ENCODE measurements at places on chromosomes 16 and 17.

DNA sequence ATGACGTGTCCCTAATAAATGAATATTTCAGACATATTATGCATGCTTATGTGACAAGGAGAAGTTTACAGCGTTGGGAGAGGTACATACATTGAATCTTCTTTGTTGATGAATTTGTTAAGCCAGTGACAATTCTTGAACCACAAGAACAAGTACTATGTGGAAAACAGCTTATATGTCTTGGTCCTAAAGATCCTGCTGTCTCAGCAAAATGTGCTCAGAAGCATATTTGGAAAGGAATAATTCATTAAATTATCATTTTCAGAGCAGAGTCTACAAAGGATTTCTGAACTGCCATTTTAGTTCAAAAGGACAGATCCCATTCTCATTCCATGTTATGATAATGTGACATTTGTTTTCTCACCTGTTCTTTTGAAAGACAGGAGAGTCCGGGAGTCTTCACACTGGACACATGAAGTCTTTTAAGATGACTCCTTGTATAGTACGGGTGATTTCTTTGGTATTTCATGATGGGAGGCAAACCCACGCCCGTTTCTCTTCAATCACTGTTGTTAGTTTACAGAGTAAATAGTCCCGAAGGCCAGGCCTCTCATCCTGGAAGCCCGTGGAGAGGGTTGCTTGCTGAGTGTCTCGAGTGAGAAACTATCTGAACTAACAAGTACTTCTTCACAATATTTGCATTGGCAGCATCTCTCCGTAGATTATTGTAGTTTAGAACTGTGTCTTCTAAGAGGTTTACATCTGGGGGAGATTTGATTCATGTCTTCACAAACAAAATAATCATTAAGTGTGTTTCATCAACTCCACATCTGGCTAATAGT lies 26.7 kb downstream of the VPS35L start:
- no peak for DNase-seq

GRCh38 chr16:29912087-29912486 lies 11.8 kb downstream of the ASPHD1 start:
- no peak for DNase-seq

DNA sequence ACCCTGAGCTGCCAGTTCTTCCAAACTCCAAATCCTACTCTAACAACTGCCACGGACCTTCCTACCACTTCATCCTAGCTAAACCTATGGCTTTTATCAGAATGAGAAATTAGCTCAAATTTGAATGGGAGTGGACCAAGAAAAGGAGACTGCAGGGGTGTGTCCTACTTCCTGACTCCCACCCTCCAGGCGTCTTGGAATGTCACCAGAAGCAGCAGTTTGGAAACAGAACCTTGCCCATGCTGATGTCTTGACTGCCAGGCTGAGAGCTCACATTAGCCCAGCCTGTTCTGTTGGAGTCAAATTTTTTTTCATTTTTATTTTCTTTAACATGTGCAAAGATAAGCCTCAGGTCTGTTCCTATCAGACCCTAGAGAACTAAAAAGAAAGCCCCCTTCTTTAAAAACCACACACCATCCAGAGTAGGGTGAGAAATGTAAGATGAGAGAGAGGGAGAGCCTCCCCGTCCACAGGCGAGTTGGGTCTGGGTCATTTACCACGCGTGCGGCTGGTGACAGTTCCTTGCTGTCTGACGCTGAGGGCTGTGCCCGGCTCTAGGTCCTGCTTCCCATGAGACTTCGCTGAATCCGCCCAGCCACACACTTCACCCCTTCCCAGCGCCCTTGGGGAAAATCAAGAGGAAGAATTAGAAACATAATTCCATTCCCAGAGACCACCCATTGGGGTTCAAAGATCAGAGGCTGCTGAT lies 54.3 kb downstream of the WNT3 start:
- no peak for DNase-seq

DNA sequence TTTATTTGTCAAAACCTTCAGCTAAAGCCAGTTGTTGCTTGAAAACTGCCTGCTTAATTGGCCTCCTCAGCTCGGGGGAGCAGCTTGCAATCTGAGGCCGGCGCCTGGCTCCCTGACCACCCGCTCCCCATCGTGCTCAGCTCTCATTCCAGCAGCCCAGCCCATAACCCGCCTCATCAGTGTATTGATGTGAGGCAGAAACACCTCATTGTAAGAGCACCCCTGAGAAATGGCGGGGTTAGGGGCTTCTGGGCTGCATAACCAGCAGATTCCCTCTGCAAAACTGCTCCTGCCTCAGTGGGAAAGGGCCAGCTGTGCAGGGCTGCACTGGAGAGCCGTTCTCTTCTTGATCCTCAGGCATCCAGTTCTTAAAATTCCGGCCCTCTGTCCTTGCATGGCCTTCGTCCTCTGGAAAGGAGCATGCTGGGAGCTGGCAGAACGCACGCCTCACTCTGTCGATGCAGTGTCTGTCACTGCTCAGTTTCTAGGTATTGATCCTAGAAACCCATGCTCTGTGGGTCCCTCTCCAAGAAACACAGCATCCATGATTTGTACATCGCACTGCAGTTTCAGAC lies 113.8 kb upstream of the CHMP6 start:
- no peak for DNase-seq

- no peak for DNase-seq
These were observed 14.3 kb downstream of the VASN start for GRCh38 chr16:4385789-4386450.

DNA sequence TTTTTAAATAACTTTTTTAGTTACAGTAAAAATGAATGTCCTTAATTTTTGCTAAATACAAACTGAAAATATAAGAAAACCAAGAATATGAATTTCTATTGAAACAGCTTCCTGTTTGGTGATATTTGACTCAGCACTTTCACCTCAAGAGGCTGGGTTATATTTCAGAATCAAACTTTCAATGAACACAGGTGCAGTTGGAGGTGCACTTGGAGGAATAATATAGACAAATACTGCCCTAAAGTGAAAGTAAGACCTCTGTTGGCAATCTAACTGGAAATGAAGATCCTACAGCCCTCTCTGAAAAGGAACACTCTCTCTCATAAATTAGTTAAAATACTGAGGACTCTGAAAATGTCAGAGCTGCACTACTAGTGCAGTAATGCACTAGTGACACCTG lies 106.2 kb downstream of the BRIP1 start:
- DNase-seq = no peak

DNA sequence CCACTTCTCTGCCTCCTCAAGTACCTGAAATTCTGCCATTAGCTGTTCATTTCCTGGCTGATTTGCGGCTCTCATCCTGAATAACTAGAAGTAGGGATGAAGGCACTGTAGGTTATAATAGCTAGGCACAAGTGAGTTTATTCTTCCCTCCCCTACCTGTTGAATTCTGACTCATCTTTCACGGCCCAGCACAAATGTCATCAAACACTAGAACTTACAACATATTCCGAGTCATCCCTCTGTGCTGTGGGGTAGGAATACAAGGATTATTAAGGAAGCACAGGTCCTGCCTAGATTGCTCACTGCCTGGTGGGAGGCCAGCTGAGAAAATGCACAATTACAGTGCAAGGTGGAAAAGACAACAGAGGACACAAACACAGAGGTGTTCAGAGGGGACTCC lies 103.7 kb upstream of the ASIC2 start:
- no peak for DNase-seq

DNA sequence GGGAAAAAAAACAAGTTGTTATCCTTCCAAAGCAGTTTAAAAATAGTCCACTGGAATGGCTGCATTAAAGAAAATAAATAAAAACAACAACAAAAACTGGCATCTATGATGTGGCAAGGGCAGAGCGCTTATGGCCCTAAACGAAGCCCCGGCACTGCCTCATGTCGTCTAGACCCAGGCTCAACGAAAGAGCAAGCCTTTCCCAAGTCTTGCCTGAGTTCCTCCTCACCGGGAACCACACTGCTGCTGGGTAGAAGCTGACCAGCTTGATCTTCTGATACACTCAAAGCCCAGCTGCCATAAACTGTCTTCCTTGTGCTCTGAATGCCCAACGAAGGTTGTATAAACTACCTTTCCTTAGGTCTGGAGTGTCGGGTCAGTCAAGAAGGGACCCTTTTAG lies 37.0 kb downstream of the NDEL1 start:
- no peak for DNase-seq

GRCh38 chr16:10584981-10585438 lies 4.6 kb upstream of the EMP2 start:
- no peak for DNase-seq

GRCh38 chr17:12287953-12288352 lies 267.3 kb downstream of the MAP2K4 start:
- no peak for DNase-seq

DNA sequence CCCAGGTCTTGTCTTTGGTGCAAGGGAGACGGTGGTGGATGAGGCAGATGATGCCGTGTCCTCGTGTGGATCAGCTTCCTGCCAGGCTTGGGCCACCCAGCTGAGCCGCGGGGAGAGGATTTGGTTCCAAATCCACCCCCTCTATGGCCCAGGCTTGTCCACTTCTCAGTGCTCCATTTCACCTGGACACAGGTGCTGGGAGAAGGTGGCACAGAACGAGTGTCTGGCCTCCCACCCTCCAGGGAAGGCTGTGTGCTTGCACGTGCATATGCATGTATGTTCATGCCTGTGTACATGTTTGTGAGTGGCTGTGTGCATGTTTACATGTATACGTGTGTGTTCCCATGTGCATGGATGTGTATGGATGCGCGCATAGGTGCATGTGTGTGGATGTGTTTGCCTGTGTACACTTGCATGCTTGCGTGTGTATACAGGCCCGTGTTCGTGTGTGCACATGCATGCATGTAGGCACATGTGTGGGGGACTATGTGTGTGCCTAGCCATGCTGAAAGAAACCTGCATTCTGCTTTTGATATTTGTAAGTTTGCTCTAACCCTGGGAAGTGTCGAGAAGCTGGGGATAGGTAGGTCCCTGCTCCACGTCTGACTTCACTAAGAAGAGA lies 196.3 kb downstream of the IRF8 start:
- no peak for DNase-seq

DNA sequence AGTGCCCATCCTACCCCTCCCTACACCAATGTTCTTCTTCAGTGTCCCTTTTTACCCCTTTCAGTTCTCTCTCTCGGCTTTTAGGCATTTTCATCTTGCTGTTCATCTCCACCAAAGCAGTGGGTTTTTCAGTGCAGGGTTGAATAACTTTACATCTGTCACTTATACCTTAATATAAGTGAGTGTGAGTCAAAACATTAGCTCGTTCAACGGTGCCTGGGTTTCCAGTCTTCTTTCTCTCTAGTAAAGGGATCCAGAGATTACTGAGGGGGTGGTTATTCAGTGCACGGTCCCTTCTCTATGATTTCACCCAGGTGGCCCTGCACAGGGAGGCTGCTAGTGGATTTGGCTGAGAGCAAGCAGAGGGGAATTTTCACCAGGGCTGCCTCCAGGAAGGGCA lies 210.6 kb upstream of the CDH5 start:
- no peak for DNase-seq

DNA sequence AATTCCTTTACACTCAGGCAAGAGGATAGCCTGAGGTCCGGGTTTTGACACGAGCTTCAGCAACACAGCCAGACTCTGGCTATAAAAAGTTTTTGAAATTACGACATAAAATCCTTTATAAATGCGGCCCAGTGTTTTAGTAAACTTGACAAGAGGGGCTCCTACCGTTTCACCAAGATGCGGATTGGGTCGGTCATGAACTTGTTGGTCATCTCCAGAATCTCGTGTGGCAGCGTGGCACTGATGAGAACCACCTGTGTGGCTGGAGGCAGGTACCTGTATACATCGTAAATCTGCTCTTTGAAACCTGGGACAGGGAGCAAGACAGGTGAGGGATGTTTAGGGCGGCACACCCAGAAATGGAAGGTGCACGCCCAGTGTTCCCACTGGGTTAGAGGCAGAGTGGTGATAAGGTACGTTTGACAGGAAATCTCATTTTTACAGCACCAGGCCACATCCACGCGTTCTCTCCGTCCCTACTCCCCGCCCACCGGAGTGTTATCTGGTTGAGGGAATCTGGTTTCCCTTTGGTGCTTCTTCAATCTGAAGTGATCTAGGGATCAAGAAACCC lies 8.0 kb downstream of the EIF4A3 start:
- DNase-seq = no peak

- no peak for DNase-seq
These were observed 54.0 kb upstream of the CES5A start for GRCh38 chr16:55929181-55929580.
